NCI-H524 (cell line): ENCODE measurements at places on chromosomes 2 and 18.

GRCh38 chr2:201244829-201245228 is 15.5 kb upstream of the CASP8 start:
- DNase-seq, result no peak

DNA sequence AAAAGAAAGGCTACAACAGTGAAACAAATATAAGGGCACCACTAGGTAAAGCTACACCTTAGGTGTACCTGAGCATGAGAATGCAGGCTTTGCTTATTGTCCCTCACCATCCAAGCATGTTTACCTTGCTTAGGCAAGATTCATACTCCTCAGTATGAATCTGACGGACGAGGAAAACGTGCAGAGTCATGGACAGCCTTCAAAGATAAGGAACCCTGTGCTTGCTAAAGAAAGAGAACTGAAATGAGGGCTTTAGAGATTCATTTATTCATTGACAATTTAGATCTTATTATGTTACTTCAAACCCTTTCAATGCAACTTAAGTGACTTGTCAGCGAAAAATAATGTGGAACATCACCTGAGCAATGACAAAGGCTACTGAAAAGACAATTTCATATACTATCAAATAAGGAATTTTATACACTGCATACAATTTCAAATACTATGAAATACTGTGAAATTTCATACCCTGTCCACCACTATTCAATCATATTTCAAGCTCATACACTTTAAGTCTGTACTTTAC is 21.7 kb downstream of the CLASP1 start:
- DNase-seq, result no peak

DNA sequence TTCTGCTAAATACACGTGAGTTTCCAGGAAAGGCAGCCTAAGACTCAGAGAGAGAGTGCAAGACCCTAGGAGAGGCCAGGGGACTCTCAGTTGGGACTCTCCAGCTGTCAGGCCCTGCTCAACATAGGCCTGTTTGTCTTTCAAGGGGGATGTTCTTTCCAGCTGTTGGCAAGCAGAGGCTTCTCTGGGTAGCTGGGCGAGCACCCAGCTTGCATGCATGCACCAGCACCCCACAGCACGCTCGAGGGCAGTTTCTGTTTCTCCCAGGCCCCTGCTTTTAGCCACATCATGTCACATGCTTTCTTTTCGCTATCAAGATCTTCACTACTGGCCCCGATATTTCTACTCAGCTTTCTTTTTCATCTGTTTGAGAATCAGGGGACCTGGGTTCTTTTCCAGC is 479.3 kb upstream of the HS6ST1 start:
- DNase-seq, result no peak

DNA sequence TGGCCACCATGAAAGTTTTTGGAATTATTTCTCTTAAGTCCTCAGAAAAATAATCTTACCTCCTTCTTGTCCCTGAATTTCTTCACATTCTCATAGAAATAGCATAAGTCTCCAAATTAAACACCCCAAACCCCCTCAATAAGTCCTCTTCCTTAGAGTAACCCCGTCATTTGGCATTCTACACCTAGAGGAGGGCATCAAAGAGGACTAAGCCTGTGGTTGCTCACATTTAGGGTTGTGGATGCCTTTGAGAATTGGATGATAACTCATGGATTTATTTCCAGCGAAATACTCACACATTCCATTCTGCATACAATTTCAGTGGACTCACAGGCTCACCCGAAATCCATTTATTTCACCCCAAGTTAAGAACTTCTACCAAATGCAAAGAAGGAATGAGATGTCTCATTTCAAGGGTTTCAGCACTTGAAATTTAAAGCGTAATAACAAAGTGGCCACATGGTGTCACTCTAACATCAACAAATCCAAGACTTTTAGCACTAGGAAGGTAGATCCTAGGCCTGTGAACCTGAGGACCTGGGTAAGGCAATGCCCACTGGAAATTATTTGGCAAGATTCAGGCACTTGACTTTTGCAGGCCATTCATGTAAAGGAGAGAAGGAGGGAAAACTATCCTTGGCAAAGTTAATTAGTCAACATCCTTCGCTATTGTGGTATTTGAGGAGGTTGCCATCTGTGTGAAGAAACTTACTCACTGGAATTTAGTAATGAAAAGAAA is 24.6 kb downstream of the DYTN start:
- peak; percentile 74 for DNase-seq

- no peak for DNase-seq
These were observed 135.9 kb upstream of the SIX3 start for GRCh38 chr2:44805401-44806235.

DNA sequence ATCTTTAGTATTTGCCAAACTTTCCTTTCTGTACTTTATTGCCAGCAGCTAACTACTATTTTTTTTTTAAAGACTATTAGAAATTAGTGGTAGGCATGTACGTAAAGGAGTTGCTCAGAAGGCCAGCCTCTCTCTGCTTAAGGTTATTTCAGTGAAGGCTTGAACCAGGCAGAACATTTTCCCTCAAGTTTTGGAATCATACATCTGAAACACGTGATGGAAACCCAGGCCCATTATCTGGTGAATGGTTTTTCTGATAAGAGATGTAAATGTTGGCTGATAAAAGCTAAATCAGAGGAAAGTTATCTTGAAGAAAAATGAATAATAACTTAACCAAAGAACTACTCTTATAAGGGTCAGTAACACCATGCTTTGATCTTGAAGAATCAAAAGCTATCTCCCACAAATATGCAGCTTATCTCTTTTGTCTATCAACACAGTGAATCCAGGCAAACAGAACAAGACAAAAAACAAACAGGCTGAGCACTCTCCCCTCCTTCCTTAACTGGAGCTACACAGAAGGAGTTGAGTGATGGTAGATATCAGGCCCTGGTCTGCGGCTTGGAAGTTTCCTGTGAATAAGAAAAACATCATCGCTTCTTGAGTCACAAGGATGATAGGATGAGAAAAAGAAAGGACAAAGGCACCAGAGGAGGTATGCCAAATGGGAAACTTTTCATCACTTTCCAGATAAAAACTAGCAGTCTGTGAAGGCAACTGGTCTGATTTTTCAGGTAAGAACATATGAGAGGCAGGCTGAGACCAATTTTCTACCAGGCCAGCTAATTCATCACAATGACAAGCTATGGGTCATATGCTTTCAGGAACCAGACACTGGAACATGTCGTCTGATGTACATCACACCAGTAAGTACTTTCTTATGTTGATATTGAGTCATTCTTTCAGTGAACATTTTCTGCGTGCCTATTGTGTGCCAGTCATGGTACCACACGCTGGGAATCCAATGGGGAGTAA is 88.4 kb upstream of the STK17B start:
- no peak for DNase-seq
